ENCODE measurements at places on chromosomes 13 and 19.

- DNase-seq: peak; percentile 56
These were observed 15.3 kb downstream of the CDX2 start for GRCh38 chr13:27953676-27954405.

GRCh38 chr19:21434967-21435544 is 38.1 kb downstream of the ZNF493 start:
- no peak for DNase-seq

GRCh38 chr19:35935911-35936737 is at the start of gene LRFN3:
TSS of gene LRFN3 (plus strand) at chr19:35936374. CDS start at chr19:35939426, 3,052 bp downstream.
- peak; percentile 61 for DNase-seq

- no peak for DNase-seq
These were observed 32.3 kb downstream of the LPAR6 start for GRCh38 chr13:48380581-48380980.

DNA sequence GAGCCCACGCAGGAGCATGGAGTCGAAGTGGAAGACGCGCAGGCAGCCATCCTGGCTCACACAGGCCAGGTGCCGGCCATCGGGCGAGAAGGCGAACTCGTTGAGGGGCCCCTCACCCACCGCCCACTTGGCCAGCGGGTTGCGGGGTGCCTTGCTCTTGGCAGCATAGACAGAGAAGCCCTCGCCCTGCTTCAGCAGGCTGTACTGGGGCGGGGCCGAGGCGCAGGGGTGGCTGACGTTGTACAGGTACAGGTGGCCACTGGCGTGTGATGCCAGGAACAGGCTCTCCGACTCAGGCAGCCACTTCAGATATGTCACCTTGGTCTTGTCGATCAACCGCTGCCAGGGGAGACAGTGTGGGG is 4.2 kb upstream of the DMPK start:
- DNase-seq: no peak

DNA sequence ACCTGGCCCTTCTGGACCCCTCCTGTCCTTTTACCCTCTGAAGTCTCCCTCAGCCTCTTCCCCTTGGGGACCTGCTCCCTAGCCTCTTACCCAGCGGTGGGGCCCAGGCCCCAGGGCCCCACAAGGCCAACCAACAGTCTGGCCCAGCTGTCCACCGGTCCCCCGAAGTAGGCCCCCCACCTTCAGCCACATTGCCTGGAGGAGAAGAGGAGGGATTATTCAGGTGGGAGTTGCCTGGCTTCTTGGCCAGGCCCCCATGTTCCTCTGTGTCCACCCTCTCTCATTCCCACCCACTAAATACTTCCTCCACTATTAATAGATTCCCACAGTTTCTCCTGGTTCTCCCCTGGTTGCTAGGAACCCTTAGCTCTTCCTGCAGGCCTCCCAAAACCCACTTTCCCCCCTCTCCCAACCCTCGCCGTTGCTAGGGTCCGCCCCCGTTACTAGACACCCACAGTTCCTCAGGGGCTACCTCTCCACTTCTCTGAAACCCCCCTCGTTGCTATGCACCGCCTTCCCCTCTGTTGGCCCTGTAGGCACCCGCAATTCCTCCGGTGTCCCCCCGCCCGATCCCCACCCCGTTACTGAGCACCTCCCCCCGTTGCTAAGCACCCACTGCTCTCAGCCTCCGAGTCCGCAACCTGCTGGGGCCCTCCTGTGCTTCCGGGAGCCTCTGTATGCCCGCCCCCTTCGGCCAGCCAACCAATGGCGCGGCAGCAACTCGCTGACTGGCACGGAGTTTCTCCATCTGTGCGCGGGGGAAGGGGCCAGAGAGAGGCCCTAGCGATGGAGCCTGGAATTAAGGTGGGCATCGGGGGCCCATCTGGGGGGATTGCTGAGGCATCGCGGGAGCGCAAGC is 2.0 kb downstream of the COQ8B start:
- peak; percentile 89 for DNase-seq

DNA sequence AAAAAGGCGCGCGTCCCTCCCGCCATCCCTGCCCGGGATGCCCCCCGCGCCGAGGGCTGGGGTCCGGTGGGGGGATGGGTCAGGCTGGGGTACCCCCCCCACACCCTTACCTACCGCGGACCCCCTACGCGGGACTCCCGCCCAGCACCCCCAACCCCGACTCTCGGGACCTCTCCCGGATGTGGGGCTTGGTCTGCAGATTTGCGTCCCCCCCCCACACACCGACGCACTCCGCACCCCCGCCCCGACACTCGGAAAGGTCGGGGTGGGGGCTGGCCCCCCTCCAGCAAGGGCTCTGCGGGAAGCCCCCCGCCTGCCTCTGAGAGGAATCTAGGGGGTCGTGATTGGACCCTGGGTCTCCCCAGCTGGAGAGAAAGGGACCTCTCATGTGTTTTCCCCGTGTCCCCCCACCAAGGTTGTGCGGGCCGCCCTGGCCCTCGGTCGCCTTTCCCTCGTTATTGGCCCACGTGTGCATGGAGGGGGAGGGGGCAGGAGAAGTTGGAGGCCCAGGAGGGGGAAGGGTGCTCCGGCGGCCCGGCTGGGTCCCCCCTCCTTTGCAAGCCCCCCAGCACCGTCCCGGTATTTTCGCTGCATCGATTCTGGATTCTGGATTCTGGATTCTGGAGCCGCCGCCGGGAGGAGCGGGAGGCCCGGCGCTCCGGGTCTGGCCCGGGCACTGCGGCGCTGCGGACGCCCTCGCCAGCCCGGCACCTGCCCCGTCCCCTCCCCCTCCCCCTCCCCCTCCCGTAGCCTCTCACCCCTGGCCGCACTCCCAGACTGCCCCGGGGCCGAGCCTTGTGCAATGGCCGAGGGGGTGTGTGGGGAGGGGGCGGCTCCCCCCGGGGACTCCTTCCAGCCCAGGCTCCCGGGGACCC is 607 bp downstream of the NFIC start:
- DNase-seq: no peak

GRCh38 chr13:45615501-45616101 is at the start of gene ERICH6B:
TSS of gene ERICH6B (minus strand) at chr13:45615739. CDS start at chr13:45597005, 18,734 bp downstream.
- DNase-seq: no peak

DNA sequence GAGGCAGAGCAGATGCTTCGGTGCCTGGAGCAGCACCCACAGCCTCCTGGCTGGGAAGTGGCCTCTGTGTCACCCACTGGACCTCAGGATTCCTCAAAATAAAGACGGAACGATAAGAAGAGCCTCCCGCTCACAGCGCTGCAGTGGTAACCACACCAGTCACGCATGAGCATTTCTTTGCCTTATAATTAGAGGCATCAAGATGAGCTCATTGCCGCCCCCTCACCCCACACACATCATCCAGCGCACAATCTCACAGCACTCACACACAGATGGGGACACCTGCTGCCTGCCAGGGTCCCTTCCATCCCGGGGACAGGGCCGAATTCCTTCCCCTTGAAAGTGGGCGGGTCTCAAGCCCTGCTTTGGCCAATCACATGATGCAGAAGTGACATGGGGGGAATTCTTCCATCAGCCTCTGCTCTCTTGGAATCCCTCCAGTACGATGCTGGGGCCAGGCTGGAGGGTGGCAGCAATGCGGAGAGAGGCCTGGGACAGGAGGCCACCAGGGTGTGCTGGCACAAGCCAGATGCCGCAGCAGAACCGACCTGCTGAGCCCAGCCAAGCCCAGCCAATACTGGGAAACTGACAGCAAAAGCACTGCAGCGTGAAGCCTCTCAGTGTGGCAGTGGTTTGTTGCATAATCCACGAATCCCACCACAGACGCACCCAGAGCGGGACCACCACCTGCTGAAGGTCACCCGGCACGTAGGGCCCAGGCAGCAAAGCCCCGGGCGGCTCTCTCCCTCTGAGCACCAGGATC is 16.0 kb downstream of the PIP5K1C start:
- no peak for DNase-seq

DNA sequence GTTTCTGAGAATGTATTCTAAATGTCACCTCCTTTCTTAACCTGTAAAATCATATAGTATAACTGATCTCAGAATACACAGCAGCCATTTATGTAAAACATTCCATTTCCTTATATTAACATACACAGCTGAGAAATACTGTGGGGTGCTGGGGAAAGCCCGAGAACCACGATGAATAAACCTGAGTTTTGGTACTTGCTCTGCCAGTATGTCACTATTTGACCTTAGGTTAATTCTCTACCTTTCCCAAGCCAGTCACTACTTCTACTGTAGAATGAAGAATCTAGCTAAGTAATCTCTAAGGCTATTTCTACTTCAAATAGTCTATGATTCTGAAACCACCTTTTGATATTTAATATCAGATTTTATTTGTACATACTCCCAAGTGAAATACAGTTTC is 173.7 kb downstream of the TBC1D4 start:
- DNase-seq: peak; percentile 32

GRCh38 chr19:15623711-15624318 is 8.8 kb downstream of the CYP4F8 start:
- no peak for DNase-seq

All from stimulated activated CD4-positive, alpha-beta T cell treated with anti-CD3 and anti-CD28 coated beads, TNF-alpha, amount 100 ng/mL, for 48 hours (primary cell).